ENCODE measurements at places on chromosomes 3 and 15.
A peak's percentile ranks its signal among the peaks of the same experiment; 100 is the strongest.

DNA sequence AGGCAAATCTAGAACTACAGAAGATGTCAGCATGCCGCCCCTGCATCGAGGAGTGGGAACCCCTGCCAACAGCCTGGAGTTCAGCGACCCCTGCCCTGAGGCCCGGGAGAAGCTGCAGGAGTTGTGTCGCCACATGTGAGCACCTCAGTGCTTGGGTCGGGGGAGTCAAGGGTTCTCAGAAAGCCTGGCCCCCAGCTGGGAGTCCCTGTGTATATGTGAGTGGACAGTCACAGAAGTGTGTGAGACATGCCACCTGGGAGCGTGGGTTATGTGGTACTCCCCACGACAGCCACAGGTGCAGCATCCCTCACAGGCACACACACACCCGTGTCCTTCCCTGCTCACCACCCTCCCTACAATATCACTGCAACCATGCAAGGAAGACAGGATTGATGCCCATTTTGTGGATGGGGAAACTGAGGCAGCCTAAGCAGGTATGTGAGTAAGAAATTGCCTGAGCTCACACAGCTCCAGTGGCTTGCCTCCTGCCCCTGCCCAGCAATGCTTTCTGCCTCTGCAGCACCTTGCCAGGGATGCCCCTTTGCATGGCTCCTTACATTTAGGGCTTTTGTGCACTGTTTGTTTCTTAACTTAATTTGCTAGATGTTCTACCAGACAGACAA lies 28.3 kb downstream of the C3orf20 start:
- DNase-seq: no peak

- DNase-seq: no peak
These were observed 65.8 kb downstream of the DTWD1 start for GRCh38 chr15:49686599-49686998.

GRCh38 chr3:146446026-146446425 lies 23.3 kb downstream of the PLSCR2 start:
- no peak for DNase-seq

- DNase-seq: no peak
These were observed 18.3 kb upstream of the TMEM158 start for GRCh38 chr3:45244356-45244755.

GRCh38 chr15:51401872-51402517 lies 60.5 kb downstream of the GLDN start:
- DNase-seq: peak; percentile 43
